ENCODE measurements at places on chromosomes 16 and 17. TPM values are rescaled to one million over a fixed set of nuclear protein-coding genes. Genes with fewer than 3 reads are reported as not detected.

GRCh38 chr17:15262291-15263205 is 2.6 kb downstream of the PMP22 start:
- H3K27ac ChIP-seq = no peak overlapping the region
- peaks cover 87% of the 10 kb centered on the region for H3K27me3 ChIP-seq
- peak overlapping the region; percentile 88 for H3K4me3 ChIP-seq

DNA sequence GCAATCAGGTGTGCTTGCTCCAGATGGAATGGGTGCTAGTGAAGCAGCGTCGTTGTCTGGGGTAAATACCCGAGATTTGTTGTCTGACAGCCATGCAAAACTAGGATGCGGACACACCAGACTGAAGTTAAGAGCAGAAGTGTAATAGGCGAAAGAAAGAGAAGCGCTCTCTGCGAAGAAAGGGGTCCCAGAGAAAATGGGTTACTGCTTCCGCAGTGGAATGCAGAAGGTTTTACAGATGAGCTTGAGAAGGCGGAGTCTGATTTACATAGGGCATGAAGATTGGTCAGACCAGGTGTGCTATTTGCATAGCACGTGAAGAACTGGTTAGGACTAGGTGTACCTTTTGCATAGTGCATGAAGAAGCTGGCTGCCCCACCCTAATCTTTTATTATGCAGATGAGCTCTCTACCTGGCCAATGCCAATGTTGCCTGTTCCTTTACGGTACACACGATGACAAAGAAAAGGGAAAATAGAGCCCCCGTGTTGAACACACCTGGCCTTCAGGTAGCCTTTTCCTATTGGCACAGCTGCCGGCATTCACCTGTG is 32.0 kb upstream of the SNN start:
- peaks cover 7% of the 10 kb centered on the region for H3K4me1 ChIP-seq
- peak; percentile 89 for DNase-seq
- H3K27ac ChIP-seq = no peak overlapping the region
- H3K27me3 ChIP-seq = no peaks in the 10 kb centered on the region
- H3K36me3 ChIP-seq = no peaks in the 10 kb centered on the region

The MYL11 gene
- 1.1 TPM for total RNA-seq

DNA sequence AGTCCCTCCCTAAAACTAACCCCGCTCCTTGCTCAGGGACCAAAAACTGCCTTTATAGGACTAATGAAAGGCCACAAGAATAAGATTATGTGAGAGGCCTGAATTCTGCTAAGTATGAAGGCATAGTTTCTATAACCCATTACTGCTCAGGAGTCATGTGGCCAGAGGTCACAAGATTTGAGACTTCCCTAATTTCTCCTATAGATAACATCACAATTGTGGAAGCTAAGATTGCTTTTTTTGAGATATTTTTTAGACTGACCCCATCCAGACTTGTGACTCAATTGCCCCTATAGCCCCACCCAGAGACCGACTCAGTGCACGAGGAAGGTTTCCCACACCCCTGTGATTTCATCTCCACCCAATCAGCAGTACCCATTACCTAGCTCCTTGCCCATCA is 504.1 kb upstream of the GOT2 start:
- H3K27ac ChIP-seq = no peak overlapping the region
- peaks cover 4% of the 10 kb centered on the region for H3K4me1 ChIP-seq
- H3K4me3 ChIP-seq = no peak overlapping the region
- H3K27me3 ChIP-seq = no peaks in the 10 kb centered on the region
- no peaks in the 10 kb centered on the region for H3K36me3 ChIP-seq

- DNase-seq = no peak
- H3K4me1 ChIP-seq = peaks cover 12% of the 10 kb centered on the region
- H3K36me3 ChIP-seq = no peaks in the 10 kb centered on the region
Measured at GRCh38 chr16:30912794-30913412, 10.5 kb upstream of the FBXL19 start.

- H3K4me1 ChIP-seq = no peaks in the 10 kb centered on the region
- H3K4me3 ChIP-seq = no peak overlapping the region
- no peak overlapping the region for H3K27ac ChIP-seq
- no peaks in the 10 kb centered on the region for H3K27me3 ChIP-seq
- no peak for DNase-seq
- H3K36me3 ChIP-seq = peaks cover 12% of the 10 kb centered on the region
Measured at GRCh38 chr17:9104370-9105041, 83.2 kb downstream of the NTN1 start.

GRCh38 chr17:17304521-17304985 is 1.4 kb downstream of the NT5M start:
- H3K36me3 ChIP-seq = no peaks in the 10 kb centered on the region
- peak overlapping the region; percentile 67 for H3K4me3 ChIP-seq
- H3K27ac ChIP-seq = no peak overlapping the region
- DNase-seq = no peak
- peaks cover 8% of the 10 kb centered on the region for H3K27me3 ChIP-seq

DNA sequence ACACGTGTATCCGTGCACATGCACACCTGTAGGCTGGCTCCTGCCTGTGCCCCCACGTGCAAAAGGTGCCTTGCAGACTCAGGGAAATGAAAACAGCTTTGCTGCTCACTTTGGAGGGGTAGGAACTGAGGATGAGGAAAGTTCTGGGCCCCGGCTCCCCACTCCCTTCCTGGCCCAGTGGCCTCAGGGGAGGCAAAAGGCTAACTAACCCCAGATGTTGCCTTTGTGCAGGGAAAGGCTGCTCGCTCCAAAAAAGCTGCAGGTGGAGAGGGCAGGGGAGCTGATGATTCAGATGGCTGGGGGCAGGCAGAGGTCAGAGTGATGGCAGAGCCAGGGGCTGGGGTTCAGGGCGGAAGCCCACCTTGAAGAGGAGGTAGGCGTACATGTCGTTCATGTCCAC is 12.4 kb downstream of the PLCD3 start:
- no peak overlapping the region for H3K4me3 ChIP-seq
- DNase-seq = no peak
- no peak overlapping the region for H3K27ac ChIP-seq

The TSNAXIP1 gene
- 3.2 TPM for total RNA-seq

GRCh38 chr16:11685844-11686618 is 17.8 kb downstream of the SNN start:
- peaks cover 84% of the 10 kb centered on the region for H3K36me3 ChIP-seq
- H3K4me1 ChIP-seq = no peaks in the 10 kb centered on the region
- no peaks in the 10 kb centered on the region for H3K27me3 ChIP-seq
- no peak overlapping the region for H3K4me3 ChIP-seq
- DNase-seq = no peak

The SLC5A11 gene
- total RNA-seq = not detected

The TM4SF5 gene
- total RNA-seq = not detected

GRCh38 chr16:29653471-29653870 is 9.6 kb upstream of the SPN start:
- no peak for DNase-seq
- H3K36me3 ChIP-seq = no peaks in the 10 kb centered on the region
- no peaks in the 10 kb centered on the region for H3K27me3 ChIP-seq
- no peak overlapping the region for H3K27ac ChIP-seq

The IKZF3 gene
- total RNA-seq = 0.11 TPM

- H3K36me3 ChIP-seq = no peaks in the 10 kb centered on the region
- H3K4me1 ChIP-seq = peaks cover 9% of the 10 kb centered on the region
- no peak for DNase-seq
- no peak overlapping the region for H3K4me3 ChIP-seq
- no peaks in the 10 kb centered on the region for H3K27me3 ChIP-seq
Measured at GRCh38 chr17:57589151-57590034, 155.7 kb downstream of the CCDC182 start.

The CES5A gene
- not detected for total RNA-seq

GRCh38 chr17:56478836-56479447 is 114.6 kb upstream of the NOG start:
- no peaks in the 10 kb centered on the region for H3K36me3 ChIP-seq
- no peak overlapping the region for H3K27ac ChIP-seq
- no peaks in the 10 kb centered on the region for H3K27me3 ChIP-seq
- peak; percentile 66 for DNase-seq

- no peaks in the 10 kb centered on the region for H3K36me3 ChIP-seq
- H3K4me1 ChIP-seq = no peaks in the 10 kb centered on the region
- no peak overlapping the region for H3K27ac ChIP-seq
- no peaks in the 10 kb centered on the region for H3K27me3 ChIP-seq
Measured at GRCh38 chr16:64094181-64094965, 1027.5 kb downstream of the CDH11 start.

DNA sequence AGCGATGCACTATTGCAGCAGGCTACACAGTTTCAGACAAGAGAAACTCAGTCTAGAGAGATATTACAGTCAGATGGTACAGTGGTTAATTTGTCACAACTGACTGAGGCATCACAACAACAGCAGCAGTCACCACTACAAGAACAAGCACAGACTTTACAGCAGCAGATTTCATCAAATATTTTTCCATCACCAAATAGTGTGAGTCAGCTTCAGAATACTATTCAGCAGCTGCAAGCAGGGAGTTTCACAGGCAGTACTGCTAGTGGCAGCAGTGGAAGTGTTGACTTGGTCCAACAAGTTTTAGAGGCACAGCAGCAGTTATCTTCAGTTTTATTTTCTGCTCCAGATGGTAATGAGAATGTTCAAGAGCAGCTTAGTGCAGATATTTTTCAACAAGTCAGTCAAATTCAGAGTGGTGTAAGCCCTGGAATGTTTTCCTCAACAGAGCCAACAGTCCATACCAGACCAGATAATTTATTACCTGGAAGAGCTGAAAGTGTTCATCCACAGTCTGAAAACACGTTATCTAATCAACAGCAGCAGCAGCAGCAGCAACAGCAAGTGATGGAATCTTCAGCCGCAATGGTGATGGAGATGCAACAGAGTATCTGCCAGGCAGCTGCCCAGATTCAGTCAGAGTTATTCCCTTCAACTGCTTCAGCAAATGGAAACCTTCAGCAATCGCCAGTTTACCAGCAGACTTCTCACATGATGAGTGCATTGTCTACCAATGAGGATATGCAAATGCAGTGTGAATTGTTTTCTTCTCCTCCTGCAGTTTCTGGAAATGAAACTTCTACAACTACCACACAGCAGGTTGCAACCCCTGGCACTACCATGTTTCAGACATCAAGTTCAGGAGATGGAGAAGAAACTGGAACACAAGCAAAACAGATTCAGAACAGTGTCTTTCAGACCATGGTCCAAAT is 34.1 kb downstream of the NQO1 start:
- no peak overlapping the region for H3K4me3 ChIP-seq
- peaks cover 81% of the 10 kb centered on the region for H3K36me3 ChIP-seq
- no peaks in the 10 kb centered on the region for H3K4me1 ChIP-seq
- H3K27ac ChIP-seq = no peak overlapping the region

DNA sequence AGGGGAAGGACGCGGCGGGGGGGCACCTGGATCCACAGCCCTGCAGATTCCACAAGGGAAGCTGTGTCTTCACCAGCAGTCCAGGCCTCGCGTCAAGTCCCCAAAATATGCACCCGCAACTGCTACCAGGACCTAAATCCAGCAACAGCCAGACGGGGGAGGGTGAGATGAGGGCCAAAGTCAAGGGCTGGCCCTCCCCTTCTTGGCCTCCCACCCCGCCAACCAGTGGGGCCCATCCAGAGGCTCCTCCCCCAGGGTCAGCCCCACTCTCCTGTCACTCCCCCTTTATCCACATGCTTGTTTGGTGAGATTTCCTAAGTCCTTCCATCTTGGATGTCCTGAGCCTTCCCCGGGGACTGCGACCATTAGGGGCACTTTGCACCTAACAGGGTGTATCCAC is 138.7 kb downstream of the ENGASE start:
- peak; percentile 76 for DNase-seq
- H3K4me1 ChIP-seq = no peaks in the 10 kb centered on the region
- no peaks in the 10 kb centered on the region for H3K36me3 ChIP-seq
- no peak overlapping the region for H3K4me3 ChIP-seq
- H3K27ac ChIP-seq = no peak overlapping the region

DNA sequence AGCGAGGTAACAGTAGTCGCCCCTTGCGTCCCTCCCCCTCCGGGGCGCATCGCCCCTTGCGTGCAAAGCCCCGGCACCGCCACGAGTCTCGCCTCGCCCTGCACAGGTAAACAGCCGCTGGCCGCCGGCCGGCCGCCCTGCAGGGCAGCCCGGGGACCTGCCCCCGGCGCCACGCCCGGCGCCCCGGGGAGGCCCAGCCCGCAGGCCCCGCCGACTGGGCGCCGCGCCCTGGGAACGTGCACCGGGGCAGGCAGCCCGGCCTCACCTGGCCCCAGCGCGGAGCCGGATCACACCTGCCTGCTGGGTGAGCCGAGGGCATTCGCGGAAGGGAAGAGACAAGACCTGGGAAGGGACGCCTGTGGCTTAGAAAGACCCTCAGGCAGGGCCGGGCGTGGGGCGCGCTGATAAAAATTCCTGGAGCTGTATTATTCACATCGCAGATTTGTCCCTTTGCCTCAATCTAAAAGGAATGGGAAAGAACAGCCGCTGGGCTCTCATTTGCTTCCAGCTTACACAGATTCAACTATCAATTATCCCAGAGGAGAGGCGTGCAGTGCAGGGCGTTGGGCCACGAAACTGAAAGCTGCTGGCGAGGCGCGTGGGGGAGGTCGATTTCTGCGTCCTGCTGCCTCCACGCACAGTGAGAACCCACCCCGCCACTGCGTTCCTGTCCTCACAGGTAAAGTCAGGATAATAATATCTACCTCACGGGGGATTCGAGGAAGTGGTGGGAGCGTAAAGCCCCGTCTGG is 451.9 kb downstream of the SLC39A11 start:
- H3K4me3 ChIP-seq = no peak overlapping the region
- no peaks in the 10 kb centered on the region for H3K4me1 ChIP-seq
- no peak overlapping the region for H3K27ac ChIP-seq
- no peaks in the 10 kb centered on the region for H3K27me3 ChIP-seq
- H3K36me3 ChIP-seq = no peaks in the 10 kb centered on the region

The MT1F gene
- total RNA-seq = 0.78 TPM

- peaks cover 64% of the 10 kb centered on the region for H3K27me3 ChIP-seq
- peak; percentile 88 for DNase-seq
- no peak within 1 kb of the TSS for H3K27ac ChIP-seq
Measured at GRCh38 chr17:8117980-8118768, at the start of gene ALOXE3. Gene ALOXE3, minus strand, starts transcription at chr17:8118514. Its CDS starts 524 bp downstream, at chr17:8117990.

DNA sequence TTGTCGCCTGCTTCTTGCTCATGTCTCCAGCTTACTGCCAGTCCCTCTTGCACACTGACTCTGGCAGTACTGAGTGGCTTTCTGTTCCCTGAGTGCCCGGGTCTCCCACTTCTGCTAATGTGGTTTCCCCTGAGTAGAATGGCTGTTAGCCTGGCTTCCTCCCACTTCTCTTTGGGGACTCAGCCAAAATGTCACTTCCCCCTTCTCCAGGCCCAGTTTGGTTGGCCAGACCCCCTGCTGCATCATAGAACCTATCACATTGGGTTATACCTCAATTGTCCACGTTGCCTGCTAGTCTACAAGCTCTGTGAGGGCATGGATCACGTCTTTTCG is 304.4 kb downstream of the HS3ST3B1 start:
- no peaks in the 10 kb centered on the region for H3K36me3 ChIP-seq
- no peak overlapping the region for H3K27ac ChIP-seq
- no peak for DNase-seq
- no peak overlapping the region for H3K4me3 ChIP-seq

The C17orf50 gene
- total RNA-seq = 0.23 TPM

The GAST gene
- not detected for total RNA-seq

The CXCL16 gene
- 1.2 TPM for total RNA-seq

- H3K27ac ChIP-seq = no peak overlapping the region
- H3K4me3 ChIP-seq = no peak overlapping the region
- DNase-seq = no peak
- peaks cover 3% of the 10 kb centered on the region for H3K36me3 ChIP-seq
- H3K27me3 ChIP-seq = no peaks in the 10 kb centered on the region
Measured at GRCh38 chr17:19769946-19770652, 22.0 kb upstream of the ALDH3A1 start.

- no peaks in the 10 kb centered on the region for H3K36me3 ChIP-seq
- no peak overlapping the region for H3K4me3 ChIP-seq
- no peaks in the 10 kb centered on the region for H3K4me1 ChIP-seq
- H3K27ac ChIP-seq = no peak overlapping the region
- peak; percentile 71 for DNase-seq
Measured at GRCh38 chr17:71003736-71004135, 834.4 kb downstream of the KCNJ2 start.

- H3K4me1 ChIP-seq = peaks cover 8% of the 10 kb centered on the region
- peaks cover 26% of the 10 kb centered on the region for H3K27me3 ChIP-seq
- H3K4me3 ChIP-seq = no peak overlapping the region
- no peak overlapping the region for H3K27ac ChIP-seq
- no peaks in the 10 kb centered on the region for H3K36me3 ChIP-seq
Measured at GRCh38 chr17:82367724-82368524, 3.6 kb upstream of the UTS2R start.

All from endodermal cell (in vitro differentiated cells).